T-helper 9 cell (primary cell): ENCODE measurements at places on chromosomes 12 and 14.

GRCh38 chr12:125406131-125406530 lies 340.9 kb downstream of the AACS start:
- DNase-seq, result no peak

GRCh38 chr12:3333991-3334391 lies 157.0 kb upstream of the PRMT8 start:
- DNase-seq, result no peak

DNA sequence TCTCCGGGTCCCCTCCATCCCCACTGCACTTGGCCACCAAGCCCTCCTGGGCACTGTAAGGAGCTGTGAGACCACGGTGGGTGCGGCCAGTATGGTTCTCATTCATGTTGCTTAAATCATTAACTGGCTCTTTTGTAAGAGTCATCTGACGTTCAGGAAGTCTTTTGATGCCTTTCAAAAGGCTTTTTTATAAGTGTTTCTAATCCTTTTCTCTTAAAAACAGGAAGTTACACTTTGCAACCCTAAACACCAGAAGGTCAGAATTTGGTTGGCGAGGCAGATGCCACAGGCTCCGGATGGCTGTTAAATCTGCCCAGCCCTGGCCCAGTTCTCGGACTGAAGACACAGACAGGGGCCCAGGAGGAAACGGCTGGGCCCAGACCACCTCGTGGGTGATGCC lies 26.1 kb upstream of the DIO3 start:
- DNase-seq, result no peak

DNA sequence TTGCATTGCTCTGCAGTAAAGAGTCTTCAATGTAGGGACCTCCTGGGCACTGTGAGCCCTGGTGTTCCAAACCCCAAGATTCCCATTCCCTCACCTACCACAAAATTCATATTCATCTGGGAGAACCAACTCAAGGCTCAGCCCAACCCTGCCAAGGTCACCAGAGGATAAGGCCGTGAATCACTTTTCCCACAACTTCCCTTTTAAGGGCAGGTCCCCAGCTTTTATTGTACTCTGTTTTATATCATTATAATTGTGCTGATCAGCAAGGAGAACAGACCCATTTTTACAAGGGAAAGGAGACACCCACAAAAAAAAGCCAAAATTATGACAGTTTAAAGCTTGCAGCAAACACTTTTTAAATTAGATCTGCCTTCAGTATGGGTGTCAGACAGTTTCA lies 363.0 kb upstream of the FKBP4 start:
- DNase-seq, result no peak

GRCh38 chr12:87923361-87923760 lies 105.8 kb downstream of the C12orf50 start:
- no peak for DNase-seq

DNA sequence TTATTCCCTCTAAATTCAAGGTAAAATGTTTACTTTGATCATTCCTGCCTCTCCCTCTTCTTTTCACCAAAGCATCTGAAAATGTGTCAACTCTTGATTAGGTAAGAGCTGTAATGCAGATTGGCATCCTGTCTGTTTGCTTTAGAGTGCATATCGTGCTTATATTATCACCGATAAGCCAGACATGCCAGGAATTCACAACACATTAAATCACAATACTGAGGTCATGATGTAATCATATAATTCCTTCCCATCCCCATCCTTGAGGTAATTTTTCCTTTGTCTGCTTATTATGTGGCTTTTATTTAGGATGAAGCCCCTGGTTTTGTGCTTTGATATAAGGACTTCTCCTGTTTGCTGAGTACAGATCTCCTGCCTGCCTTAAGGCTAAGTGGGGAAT lies 10.2 kb downstream of the DDX47 start:
- no peak for DNase-seq

GRCh38 chr12:10505620-10506019 lies at the start of gene EIF2S3B:
Gene EIF2S3B (plus strand): TSS chr12:10505890. CDS start chr12:10505903, 13 bp downstream.
- DNase-seq, result no peak

DNA sequence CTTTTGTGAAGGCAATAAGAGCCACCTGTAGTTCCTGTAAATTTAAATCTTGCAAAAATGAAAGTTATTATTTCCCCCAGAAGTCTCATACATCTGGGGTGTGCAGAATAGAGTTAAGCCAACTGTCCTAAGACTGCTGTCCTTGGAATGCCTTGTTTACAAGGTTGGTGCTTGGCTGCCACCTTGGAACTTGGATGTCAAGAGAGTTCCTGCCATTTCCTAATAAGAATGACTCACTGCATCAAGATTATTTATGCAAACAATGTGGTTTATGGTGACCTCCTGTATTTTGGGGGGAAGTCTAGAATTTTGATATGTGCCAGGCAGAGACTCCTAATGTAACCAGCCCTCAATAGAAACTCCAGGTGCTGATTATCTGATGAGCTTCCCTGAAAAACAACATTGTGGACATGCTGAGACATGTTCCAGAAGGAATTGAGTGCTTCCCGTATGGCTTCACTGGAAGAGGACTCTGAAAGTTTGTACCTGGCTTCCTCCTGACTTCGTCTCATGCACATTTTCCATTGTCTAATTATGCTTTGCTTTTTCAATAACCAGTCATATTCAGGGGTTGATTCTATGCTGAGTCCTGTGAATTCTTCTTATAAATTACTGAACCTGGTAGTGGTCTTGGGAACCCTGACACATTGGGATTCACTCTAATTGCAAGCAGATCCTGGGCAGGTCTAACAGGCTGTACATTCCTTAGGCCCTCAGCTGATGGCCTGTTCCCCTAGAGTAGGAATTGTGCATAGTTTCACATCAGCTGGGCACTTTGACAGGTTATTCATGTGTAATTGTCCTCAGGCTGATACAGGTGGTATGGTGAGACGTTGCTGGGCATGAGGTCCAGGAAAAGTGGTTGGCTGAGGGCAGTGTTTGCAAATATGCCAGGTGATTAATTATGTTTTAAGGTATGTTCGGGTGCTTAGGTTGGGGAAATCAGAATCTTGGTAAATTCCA lies 1370.7 kb upstream of the TMEM132C start:
- no peak for DNase-seq
